ENCODE measurements at places on chromosomes 7 and 10.
A peak's percentile ranks its signal among the peaks of the same experiment; 100 is the strongest.

DNA sequence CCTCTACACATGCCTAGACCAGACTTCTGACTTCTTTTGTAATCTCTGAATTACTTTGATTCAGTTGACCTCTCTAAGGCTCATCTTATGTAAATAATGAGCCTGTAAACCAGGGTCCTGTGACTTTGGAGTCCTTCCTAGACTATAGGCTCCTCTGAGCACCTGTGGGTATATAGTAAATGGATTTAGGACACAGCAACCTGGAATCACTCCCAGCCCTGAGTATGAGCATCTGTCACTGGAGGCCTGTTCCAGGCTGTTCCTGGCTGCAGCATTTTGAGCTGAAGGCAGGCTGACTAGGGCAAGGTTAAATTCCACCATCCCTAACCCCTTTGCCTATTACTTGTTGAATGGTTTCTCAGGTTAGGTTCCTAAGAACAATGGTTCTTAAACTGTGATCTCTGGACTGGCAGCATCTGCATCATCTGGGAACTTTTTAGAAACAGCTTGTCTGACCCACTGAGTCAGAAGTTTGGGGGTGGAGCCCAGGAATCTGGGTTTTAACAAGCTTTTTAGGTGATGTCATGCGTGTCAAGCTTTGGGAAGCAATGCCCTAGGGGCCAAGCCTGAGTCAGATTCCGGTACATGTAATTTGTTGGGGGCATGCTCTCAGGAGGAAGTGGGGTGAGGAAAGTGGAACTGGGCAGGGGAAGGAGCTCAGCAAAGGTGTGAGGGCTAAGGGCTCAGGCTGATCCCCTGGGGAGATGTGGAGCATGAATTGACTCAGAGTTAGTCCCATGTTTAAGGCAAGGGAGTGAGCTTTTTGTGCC lies 28.2 kb downstream of the MINDY4 start:
- DNase-seq, result no peak

DNA sequence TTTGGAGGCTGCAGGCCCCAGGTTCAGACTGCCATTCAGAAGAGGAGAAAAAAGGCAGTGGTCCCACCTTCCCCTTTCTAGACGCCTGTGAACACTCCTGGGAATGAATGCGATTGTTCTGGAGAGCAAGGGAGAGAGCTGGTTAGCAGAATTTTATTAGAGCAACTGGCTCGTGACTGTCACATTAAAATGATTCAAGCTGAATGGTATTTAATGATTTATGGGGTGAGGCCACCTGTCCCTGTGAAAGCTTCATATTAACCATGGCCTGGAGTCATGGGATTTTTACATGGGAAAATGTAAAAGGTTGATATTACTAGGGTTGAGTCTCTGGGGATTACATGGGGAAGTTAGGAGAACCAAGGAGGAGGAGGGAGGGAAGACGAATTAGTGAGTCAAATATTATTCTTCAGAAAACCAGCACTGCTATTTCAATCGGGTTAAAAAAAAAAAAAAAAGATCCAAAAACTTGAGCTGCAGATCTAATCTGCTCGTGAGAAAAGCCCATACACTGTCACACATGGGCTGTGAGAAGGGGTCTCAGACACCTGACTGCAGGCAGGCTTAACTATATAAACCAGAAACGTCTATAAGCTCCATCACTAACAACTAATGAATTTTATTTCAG lies 8.3 kb downstream of the CXCL12 start:
- DNase-seq, result no peak

DNA sequence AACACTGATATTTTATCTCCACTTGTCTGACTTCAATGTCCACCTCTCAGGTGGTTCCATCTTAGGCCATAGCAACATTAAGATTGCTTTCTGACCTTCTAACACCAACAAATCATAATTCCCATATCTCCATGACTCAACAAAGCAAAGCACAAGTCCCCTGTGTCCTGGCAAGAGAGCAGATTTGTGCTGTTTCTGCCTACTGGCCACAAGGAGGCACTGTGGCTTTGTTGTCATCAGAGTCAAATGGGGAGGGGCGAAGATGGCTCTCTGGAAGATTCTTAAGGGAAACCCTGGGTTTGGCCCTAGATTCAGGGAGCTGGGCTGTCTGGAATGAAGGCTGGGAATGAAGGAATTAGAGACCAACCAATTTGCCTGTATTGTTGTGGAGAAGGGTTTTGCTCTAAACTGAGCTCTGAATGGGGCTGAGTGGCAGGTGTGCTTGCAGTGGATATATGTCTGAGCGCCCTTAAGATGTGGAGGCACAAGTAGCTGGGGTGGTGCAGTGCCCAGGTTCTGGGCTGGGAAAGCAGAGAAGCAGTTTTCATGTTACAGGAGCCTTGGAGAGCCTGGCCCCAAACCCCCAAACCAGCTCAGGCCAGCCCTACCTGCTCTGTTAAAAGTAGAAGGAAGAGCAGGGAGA lies 154.8 kb upstream of the PRSS58 start:
- peak; percentile 88 for DNase-seq

DNA sequence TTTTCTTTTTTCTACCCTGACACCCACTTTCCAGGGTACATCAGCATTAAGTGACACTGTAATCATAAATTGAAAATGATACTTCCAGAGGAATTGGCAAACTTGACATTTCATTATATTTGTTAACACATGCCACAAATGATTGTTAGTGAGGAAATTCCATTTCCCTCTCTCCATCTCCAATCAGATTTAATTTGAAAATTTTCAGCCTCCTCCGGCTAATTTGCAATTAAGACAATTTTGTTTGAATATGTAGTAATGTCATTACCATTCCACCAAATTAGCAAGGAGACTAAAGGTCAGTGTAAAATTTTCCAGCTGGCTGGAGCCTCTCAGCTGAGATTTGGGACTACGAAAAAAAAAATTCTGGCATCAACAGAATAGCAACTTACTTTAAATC lies 242.7 kb downstream of the FOXP2 start:
- no peak for DNase-seq

GRCh38 chr10:132851451-132851850 lies 65.5 kb upstream of the NKX6-2 start:
- DNase-seq, result no peak

DNA sequence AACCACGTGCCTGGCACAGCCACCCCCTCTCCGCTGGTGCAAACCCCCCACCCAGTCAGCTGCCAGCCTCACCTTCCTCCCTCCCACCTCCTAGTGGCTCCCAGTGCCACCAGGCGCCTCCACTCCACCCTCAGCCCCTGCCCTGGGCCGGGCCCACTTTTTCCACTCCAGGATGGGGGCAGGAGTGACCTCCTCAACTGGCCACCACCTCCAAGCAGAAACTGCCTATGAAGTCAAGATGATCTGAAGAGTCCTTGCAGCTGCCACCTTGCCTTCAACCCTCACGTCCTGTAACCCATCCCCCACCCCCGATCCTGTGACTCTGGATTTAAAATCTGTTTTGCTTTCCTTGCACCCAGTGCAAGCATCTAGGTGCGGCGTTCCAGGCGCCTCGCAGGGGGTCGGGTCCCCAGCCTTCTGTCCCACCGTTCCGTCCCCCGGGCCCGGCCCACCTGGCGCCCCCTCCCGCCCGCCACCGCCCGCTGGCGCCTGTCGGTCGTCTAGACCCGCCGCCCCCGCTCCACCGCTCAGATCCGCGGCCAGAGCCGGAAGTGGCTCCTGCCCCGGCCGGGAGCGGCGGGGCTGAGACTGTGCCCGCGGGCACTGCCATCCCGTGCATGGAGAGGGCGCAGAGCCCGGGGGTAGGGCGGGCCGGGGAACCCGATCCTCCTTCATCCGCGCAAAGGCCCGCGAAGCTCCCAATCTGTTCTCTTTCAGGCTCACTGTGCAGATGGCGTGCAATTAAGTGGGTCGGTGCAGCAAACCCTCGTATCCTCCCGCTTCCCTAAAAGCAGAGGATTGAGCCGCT lies 51.2 kb upstream of the GTF2I start:
- DNase-seq, result peak; percentile 57

- DNase-seq, result no peak
Observed at GRCh38 chr10:75424571-75424970, 6.9 kb upstream of the LRMDA start.

- peak; percentile 87 for DNase-seq
Observed at GRCh38 chr10:80579849-80580637, 42.3 kb downstream of the SH2D4B start.

DNA sequence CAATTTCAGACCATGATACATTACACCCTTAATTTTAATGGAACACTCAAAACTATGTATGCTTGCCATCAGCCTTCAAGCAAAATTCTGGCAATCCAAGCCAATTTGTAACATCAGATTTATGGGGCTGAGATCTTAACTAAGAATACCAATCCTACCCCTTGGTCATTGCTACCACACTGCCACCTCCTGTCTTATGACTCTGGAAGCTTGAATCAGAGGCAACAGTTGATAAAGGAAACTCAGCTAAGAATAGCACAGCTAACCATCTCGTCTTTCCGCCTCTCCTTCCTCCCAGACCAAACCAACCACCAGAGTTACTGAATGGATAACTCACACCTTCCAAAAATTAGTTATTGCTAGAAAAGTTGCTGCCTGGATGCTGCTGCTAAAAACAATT lies 7.4 kb downstream of the IGF2BP3 start:
- peak; percentile 69 for DNase-seq

Measured in hematopoietic multipotent progenitor cell treated with erythropoietin and hydrocortisone succinate and interleukin-3 and kit ligand, for 4 days (in vitro differentiated cells).